ENCODE measurements at places on chromosomes 11 and 22.

GRCh38 chr22:42922374-42923191 lies 65.5 kb upstream of the ARFGAP3 start:
- no peak for DNase-seq

- no peak for DNase-seq
Measured at GRCh38 chr11:97110376-97110775, 720.6 kb downstream of the JRKL start.

DNA sequence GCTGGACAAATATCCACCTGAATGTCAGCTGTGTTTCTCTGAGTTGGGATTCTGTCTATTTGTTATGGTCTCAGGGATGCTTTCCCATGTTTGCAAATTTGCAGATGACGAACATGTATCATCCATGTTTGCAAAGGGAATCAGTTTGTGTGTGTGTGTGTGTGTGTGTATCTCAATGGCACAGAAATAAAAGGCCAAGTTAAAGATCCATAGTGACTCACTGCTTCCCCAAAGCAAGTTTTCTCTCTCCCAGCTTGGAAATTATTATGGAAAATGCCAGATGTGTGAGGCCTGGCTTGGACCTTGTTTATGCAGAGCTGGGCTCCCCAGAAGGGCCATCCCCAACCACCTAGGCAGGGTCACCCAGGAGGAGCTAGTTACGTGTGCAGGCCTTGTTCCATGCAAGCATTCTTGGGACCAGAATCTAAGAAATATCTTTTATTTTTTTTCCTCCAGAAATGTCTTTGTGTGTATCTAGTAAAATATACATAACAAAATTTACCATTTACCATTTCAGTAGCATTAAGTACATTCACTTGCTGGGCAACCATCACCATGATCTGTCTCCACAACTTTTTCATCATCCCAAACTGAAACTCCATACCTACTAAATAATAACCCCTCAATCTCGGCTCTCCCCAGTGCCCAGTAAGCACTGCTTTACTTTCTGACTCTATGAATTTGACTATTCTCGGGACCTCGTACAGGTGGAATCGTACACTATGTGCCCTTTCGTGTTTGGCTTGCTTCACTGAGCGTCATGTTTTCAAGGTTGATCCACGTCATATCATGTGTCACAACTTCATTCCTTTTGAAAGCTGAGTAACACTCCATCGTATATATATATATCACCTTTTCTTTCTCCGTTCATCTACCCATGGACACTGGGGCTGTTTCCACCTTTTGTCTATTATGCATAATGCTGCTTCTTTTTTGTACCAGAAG lies 56.6 kb upstream of the WNT7B start:
- no peak for DNase-seq

GRCh38 chr11:59053387-59053786 lies 32.7 kb upstream of the GLYATL1B start:
- peak; percentile 17 for DNase-seq

DNA sequence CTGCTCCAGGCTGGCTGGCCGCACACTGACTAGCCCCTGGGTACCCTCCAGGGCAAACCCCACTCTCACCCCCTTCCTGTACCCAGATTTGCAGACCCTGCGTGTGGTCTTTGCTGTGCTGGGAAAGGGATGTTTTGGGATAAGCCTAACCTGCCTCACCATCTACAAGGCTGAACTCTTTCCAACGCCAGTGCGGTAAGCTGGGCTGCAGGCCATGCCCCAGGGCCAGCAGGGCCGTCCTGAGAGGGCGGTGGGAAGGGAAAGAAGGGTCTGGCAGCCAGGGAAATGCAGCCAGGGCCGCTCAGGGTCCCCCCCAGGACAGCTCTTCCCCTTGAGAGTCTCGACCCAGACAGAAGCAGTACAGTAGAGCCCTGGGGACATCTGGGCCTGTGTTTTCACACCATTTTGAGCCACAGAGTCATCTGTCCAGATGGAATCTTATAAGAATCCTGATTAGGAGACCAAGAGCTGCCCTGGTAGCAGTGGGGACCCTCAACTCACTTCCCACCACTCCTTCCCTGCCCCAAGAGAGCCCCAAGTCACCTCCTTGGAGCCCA lies 22.4 kb upstream of the SLC22A12 start:
- DNase-seq, result no peak

- no peak for DNase-seq
Measured at GRCh38 chr11:104120493-104121137, 43.3 kb downstream of the PDGFD start.

GRCh38 chr11:2251138-2251537 lies 19.2 kb downstream of the ASCL2 start:
- DNase-seq, result no peak
